Left ventricle myocardium superior (tissue), 1 donor: ENCODE measurements at places on chromosomes 1 and 21. TPM values are rescaled to one million over a fixed set of nuclear protein-coding genes. Genes with fewer than 3 reads are reported as not detected.

Gene GUK1
- total RNA-seq, result 175 TPM

Gene CHAF1B
- 0.52 TPM for total RNA-seq

DNA sequence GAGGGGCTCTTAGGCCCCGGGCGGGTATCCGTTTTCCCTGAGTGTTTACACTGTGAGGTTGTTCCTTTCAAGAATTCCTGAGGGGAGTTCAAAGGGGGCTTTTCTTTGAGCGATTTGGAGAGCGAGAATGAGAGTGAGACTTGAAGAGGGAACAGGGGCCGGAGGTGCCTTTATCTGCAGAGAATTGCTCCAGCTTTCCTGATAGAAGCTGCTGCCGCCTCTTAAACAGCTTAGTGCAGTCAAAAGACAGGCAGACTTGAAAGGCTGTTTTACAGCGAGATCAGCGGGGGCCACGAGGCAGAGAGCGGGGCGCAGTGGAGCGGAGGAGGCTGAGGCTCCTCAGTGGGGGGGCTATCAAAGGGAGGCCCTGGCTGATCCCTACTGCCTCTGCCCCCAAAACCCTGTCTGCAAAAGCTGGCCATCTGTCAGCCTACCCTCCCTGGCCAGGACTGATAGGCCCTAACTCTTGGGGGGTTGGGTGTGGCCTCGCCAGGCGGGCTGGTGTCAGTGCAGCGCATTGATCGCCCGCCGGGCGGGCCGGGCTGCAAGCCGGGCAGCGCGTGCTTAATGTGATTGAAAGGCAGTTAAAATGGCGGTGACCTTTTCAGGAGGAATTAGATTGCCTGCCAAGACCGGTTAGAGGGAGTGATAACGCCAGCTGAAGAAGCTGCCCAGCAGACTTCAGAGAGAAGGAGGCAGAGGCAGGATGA, 36.4 kb downstream of the TMEM53 start:
- DNase-seq, result no peak

GRCh38 chr1:209590405-209590804, 6.9 kb downstream of the CAMK1G start:
- peak; percentile 33 for DNase-seq

Gene NEXN
- total RNA-seq, result 365 TPM

Gene CR2
- total RNA-seq, result not detected

DNA sequence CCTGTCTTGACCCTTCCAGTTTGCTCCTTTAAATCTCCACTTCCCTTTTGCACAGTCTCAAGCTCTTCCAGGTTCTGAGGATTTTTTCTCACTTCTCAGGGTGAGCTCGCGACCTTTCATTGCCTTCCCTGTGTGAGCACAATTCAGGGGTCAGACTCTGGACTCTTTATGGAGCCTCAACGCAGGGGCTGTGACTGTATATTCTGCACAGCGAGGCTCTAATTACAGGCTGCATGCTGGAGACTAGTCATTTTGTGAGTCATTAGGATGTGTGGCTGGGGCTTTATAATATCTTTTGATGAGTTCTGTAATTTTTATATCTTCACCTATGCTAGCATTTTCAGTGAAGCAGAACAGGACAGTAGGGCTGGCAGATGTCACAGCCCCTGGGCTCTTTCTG, 270.7 kb downstream of the KAZN start:
- no peak for DNase-seq

DNA sequence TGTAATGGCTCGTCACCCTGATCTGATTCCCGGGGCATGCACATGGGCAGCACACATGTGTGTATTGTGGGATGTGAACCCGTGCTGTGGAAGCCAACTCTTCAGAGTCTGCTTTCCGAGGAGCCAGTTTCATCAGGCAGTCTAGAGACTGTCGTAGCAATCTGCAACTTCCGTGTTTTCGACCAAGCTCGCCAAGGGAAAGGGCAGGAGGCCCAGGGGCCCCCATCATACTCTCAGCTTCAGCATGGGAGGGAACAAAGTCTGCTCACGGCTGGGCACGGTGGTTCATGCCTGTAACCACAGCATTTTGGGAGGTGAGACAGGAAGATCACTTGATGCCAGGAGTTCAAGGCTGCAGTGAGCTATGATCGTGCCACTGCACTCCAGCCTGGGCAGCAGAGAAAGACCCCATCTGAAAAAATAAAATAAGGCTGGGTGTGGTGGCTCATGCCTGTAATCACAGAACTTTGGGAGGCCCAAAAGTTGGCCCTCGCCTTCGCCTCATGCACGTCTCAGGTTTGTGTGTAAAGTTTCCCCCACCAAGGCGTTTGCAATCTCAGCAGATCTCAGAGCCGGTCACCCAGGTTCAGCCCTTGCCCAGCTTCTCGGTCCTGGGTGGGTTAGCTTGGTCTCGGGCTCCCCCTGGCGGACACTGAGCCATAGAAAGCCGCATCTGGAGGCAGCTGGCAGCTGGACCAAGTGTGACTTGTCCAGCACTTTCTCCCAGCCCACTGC, 48.5 kb upstream of the SLC25A33 start:
- peak; percentile 95 for DNase-seq

Gene PRKCZ
- total RNA-seq, result 20.8 TPM

Gene PADI1
- not detected for total RNA-seq

Gene GBP6
- total RNA-seq, result not detected

GRCh38 chr1:15159166-15159555, 5.6 kb downstream of the TMEM51 start:
- DNase-seq, result no peak

DNA sequence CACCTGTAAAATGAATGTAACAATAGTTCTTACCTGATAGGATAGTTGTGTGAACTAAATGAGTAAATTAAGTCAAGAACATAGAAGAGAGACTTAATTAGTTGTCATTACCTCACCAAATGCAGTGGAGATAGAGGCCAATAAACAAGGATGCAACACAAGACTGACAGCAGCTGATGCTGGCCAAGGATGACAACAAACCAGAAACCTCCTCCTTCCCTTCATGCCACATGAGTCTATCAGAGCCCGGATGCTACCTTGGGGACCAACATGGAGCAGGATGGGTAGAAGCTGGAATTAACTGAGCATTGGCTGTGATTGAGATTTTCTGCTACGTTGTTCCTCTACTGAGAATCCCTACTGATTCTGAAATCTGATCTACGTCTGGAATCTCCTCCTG, 30.3 kb upstream of the USP1 start:
- DNase-seq, result no peak

- DNase-seq, result no peak
Observed at GRCh38 chr1:36442337-36442736, 7.9 kb downstream of the OSCP1 start.

DNA sequence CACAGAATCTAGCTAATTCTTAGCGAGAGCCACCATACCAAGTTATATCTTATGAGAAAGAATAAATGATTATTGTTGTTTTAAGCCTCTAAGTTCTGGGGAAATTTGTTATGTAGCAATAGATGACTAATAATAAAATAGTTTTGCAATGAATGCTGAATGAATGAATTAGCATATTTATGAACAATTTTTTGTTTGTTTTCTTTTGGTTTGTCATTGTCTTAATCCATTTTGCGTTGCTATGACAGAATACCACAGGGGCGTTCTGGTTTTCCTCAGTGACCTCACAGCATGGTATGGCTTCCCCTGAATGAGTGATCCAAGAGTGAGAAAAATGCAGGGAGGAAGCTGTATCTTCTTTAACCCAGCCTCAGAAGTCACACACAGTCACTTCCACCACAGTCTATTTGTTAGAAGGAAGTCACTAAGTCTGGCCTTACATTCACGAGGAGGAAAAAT, 53.8 kb upstream of the HPDL start:
- DNase-seq, result no peak

- DNase-seq, result no peak
Observed at GRCh38 chr1:92749024-92749634, 35.8 kb downstream of the EVI5 start.

GRCh38 chr1:24930260-24931145, at the start of gene RUNX3:
TSS of gene RUNX3 (minus strand) at chr1:24930276. CDS start at chr1:24929868, 408 bp downstream.
- DNase-seq, result peak; percentile 81

- DNase-seq, result peak; percentile 82
Observed at GRCh38 chr1:31762726-31763670, 1.1 kb downstream of the ADGRB2 start.

DNA sequence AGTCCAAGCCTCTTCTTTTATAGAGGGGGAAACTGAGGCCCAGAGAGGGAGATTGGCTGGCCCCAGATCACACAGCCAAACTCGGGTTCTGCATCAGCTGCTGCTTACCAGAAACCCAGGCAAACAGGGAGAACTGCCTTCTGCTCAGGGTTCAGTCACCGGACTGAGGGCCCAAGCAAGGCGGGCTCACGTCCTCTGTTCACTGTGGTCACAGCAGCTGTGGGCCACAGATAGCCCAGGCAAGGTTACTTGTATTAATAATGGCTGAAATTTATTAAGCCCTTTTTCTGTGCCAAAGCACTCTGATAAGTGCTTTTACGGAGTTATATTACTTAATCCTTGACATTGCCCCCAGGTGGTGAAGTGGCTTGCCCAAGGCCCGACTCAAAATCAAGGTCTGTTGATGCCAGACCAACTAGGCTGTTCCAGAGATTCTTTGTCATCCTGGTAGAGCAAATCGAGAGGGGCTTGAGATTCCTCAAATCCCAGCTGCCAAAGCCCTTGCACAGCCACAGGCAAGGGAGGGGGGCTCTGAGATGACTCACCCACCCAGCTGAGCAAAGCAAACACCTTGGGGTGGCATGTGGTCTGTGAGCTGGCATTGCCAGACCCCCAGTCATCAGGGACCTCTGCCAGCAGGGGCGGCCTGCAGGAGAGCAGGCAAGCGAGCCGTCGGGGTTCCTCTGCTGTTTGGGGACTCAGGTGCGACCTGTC, 36.5 kb downstream of the EPHB2 start:
- no peak for DNase-seq

GRCh38 chr1:113782406-113782805, 23.1 kb upstream of the PHTF1 start:
- no peak for DNase-seq

Gene CCDC30
- 1.2 TPM for total RNA-seq

DNA sequence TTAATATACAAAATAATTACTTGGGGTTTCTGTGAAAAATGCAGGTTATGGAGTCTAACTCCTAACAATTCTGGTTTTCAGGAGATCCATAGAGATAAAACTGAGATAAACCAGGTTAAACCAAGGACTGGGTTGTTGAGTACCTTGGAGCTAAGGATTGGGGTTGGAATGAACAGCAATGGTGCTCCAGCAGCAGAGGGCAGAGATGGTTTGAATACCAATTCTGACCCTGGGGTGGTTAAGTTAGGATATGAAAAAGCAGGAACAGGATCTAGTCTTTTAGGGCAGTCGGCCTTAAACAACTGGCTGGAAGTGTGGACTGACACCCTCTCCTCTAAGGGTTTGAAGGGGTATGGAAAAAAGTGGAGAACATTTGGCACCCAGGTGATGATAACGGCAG, 53.0 kb downstream of the UROD start:
- DNase-seq, result no peak

- DNase-seq, result no peak
Observed at GRCh38 chr1:170959385-170959784, 24.1 kb downstream of the MROH9 start.

- no peak for DNase-seq
Observed at GRCh38 chr1:156356262-156356874, 12.6 kb upstream of the RHBG start.

Gene IFI44L
- 6.5 TPM for total RNA-seq

- no peak for DNase-seq
Observed at GRCh38 chr1:111219557-111220286, 7.8 kb upstream of the CHI3L2 start.

Gene OR14A2
- not detected for total RNA-seq

DNA sequence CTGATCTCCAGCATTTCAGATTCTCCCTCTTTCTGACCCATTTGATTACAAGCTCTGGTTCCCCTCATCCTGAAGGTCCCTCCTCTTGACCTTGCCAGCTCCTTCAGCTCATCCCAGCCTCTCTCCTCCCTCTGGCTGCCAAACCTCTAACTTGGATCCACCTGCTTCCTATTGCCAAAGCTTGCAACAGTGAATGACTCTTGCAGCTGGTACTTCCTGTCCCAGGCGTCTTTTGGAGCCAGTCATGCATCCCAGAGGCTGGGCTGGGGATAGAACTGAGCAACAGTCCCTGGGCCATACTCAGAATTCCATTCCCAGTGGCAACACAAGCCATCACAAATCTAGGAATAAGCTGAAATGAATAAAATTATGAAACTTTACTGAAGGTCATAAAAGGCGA, 27.7 kb upstream of the SPOCD1 start:
- DNase-seq, result no peak
